ENCODE measurements at places on chromosomes 11 and 22.

- no peak for DNase-seq
Measured at GRCh38 chr11:65610404-65610803, 3.6 kb downstream of the MAP3K11 start.

- no peak for DNase-seq
Measured at GRCh38 chr11:134292661-134293060, 16.5 kb downstream of the GLB1L3 start.

DNA sequence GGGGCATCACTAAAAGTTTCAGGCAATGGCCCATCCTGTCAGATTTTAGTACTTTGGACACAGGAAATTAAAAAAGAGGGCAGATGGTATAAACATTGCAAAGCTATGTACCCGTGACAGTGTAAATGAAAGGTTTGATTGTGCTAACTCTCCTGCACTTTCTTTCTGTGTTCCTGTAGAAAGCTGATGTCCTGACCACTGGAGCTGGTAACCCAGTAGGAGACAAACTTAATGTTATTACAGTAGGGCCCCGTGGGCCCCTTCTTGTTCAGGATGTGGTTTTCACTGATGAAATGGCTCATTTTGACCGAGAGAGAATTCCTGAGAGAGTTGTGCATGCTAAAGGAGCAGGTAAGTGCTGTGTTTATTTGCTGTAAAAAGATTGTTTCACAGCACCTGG, 10.3 kb downstream of the CAT start:
- no peak for DNase-seq

DNA sequence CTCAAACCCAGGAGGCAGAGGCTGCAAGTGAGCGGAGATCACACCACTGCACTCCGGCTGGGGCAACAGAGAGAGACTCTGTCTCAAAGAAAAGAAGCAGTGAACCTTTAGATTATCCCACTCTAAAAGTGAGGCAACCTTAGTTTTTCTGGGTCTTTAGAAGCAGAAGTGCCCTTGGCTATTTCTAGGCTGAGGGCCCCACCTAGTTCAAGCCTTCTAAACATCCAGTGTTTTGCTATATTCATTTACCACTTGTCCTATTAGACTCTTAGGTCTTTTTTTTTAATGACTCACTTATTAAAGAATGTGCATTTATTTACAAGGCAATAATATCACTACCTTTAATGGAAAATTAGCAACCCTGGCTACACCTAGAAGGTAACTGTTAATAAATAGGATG, 16.7 kb upstream of the EHF start:
- no peak for DNase-seq

GRCh38 chr11:95466416-95466815, 235.4 kb upstream of the SESN3 start:
- no peak for DNase-seq

DNA sequence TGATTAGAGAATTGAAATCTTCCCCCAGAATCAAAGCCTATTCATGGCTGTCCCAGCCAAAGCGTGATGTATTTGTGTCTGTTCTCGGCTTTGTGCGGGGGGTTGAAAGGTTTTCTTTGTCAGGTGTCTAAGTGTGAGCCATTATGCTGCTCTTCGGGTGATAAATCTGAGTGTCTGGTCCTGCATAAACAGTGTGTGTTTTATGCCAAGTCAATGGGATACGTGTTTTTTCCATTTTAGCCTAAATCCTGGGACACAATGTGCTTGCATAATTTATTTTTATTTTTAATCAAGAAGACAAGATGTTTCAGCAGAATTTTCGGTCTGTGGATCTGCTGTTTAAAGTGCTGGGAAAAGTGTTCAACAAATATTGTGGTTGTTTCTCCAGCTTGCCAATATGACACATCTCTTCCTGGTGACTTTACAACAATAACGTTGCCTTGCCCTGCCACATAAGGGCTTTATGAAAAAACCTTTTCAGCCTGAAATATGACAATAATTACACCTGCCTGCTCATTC, 267.8 kb downstream of the TBC1D22A start:
- DNase-seq: no peak

GRCh38 chr22:17973217-17973616, 51.1 kb downstream of the MICAL3 start:
- DNase-seq: no peak

DNA sequence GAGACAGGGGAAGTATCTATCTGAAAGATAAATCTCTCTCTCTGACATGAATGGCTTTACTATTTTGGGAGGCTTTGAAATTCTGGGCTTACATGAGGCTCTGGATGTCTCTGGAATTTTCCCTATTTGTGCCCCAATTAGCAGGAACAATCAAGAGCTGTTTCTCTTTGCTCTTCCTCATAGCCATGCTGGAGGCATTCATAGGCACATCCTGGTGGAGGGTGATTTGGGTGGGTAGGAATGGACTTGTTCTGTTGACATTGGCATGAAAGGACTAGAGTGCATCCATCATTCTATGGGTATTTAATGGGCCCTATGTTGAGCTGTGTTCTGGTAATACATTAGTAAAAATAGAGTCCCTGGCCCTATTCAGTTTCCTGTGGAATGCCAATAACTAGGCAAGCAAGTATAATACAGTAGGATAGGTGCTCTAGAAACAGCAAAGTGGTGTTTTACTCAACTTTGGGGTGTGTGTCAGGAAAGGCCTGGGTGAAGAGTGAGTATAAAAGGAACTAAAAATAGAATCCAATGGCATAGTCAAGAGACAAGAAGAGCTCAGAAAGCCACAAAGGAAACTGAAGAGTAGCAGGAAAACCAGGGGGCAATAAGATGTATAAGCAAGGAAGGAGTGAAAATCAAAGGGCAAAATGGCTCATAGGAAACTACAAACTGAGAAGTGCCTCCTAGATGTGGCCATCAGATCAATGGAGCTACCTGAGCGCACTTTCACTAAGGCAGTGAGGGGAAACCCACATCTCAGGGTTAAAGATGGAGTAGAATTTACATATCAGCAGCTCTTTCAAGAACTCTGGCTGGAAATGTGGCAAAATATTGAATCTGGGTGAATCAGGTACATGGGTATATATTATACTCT, 45.0 kb downstream of the CWC15 start:
- no peak for DNase-seq

- DNase-seq: no peak
Measured at GRCh38 chr11:19345848-19346681, 105.3 kb upstream of the E2F8 start.

- DNase-seq: no peak
Measured at GRCh38 chr22:27381960-27382742, 419.4 kb downstream of the MN1 start.

- no peak for DNase-seq
Measured at GRCh38 chr22:37129866-37130441, 19.8 kb downstream of the IL2RB start.

All from activated CD8-positive, alpha-beta memory T cell treated with anti-CD3 and anti-CD28 coated beads for 4 hours (primary cell).